Memory B cell (primary cell): ENCODE measurements at places on chromosomes 6 and 20.

DNA sequence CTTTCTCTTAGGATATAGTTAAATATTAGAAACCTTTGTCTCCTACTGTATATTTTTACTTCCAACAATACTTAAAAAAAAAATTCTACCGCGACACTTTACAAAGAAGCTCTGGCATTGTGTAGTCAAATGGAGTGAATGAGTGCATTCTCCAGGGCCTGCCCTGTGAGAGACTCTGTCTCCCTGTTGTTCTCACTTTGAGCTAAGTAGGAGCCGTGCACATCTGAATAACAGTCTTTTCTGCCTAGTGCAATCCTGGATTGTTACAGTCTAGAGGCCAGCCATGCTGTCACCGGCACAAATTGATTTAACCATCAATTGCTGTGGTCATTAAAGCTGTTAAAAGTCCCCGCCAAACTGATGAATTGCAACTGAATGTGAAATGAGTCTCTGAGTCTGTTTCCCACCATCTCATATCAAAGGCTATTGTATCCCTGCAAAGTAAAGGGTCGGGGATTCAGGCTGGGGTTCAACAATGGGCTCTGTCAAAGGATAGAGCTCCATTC is 156.0 kb downstream of the RFPL4B start:
- no peak for DNase-seq

DNA sequence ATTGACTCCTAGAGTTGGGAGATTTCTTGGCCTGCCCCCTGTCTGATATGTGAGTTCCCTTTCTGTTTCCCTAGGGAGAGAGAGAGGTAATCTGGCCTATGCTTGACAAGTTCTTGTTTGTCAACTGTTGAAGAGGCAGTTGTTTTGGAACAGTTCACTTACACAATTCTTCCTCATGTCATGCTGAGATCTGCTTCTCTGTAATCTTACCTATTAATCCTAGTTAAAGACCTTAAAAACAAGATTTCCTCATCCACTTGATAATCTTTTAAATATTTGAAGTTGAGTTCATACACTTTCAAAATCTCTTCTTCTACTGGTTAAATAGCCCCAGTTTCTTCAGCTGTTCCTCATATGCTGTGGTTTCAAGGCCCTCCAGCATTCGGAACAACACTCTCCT is 89.9 kb downstream of the FIG4 start:
- no peak for DNase-seq

GRCh38 chr6:108644252-108644651 is 83.5 kb downstream of the FOXO3 start:
- no peak for DNase-seq

DNA sequence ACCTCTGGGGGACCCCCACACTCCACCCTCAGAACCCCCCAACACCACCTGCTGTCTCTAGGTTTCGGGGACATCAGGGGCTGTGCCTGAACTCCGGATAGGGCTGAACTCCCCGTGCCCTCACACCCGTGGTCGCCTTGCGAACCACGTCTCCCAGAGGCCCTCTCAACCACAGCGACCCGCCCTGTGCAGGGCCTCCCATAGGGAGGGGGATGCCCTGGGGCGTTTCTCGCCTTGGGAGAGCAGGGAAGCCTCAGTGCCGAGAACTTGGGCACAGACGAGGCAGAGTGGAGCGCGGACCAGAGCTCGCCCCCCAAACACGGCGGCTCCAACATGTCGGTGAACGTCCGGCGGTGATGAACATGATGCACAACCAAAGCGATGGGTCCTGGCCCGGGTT is 6.8 kb downstream of the FRMD1 start:
- no peak for DNase-seq

- DNase-seq, result no peak
These were observed 47.2 kb downstream of the PLAGL2 start for GRCh38 chr20:32160341-32160740.

DNA sequence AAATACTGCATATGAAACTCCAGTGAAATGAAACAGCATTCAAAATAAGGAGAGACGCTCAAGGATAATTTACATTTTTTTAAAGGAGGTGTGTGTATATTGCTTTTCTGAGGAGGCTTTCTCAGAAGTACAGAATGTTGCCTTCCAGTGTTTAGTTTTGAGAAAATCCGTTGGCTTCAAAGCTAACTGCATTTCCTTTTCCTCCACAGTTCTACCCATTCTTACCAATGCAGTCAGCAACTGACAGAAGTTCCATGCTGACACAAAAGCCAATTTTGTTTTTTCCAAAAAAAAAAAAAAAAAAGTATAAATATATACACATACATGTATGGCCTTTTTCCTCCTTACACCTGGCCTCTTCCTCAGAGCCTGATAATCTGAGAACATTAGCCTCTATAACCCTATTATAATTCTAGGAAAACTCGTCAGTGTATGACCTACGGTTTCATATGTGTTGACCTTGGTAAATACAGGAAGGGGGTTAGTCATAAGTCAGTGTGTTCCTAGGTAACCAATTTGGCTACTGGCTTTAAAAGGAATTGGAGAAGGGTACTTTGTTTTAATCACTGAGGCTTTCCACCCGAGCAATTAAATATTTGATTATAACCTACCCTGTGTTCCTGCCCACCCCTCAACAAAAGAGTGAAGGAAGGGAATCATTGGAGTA is 24.2 kb downstream of the MGME1 start:
- no peak for DNase-seq

DNA sequence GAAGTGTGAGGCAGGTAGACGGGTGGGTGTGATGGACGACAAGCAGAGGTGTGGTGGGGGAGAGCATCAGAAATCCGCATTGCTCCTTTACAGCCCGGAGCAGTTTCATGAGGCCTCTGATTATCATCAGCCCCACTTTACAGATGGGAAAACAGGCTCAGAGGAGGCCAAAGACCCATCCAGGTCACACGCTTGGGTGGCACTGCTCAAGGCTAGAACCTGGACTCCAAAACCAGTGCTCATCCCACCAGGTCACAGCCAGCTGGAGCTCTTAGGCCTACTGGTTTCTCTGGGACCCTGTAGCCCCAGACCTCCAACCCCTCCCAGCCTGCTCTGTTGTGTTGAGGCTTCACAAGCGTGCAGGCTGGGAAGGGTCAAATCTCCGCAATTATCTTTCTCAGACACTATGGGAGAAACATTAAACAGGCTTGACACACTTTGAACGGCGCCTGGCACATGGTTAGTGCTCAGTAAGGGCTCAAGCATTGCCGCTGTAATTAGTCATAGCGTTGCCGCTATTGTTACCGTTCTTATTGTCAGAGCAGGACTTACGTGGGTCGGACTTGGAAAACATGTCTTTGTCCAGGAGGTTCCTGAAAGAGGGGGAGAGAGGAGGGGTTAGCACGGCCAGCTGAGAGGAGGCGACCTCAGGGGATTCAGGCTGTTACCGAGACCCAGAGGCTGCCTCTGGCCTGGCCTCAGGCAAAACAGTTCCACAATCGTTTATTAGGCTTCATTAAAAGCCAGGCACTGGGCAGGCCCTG is 16.6 kb downstream of the CPNE5 start:
- DNase-seq, result no peak

GRCh38 chr20:50491926-50492634 is 18.1 kb upstream of the PTPN1 start:
- DNase-seq, result no peak

DNA sequence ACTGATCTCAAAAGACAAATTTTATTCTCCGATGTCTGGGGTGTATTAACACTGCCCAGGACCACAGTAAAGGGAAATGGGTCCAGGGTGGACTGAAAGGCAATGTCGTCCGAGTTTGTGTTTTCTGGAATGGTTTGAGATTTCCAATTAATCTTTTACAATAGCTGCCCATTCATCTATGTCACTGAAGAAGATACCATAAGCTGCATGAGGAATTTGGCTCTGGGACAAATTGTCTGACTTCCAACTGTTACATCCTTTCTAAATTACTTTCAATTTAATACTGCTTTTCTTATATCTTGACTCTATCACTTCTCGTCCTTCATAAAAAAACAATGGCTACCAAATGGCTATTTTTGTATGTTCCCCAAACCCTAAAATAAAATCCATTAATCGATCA is 130.7 kb upstream of the KCNK16 start:
- no peak for DNase-seq

DNA sequence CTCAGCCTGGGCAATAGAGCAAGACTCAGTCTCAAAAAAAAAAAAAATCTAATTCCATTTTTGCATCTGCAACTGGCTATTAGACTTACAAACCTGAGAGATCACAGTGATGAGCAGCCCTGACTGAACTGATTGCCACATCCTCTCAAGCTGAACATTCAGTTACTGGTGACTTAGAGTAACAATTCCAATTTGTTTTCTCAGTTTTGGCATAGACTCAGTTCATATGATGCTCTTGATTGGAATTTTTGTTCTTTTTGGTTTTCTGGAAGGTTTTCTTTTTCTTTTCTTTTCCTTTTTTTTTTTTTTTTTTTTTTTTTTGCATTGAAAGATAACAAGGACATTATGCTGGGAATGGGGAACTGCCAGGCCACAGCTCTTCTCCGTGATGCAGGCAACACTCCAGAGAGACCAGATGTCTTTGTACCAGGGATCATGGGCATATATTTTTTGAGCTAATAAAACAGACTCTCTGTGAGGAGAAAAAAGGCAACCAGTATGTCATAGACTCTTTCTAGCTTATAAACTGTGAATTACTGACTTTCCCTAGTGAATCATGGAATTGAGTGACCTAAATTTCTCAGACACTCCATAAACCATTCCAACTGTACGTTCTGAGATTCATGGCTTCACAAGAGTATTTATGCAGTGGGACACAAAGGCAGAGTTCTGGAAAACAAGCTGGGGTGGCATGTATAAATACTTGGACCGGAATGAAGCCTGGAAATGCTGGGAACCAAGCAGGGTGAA is 86.0 kb upstream of the SLC2A12 start:
- no peak for DNase-seq

GRCh38 chr20:2010533-2010932 is 16.7 kb upstream of the PDYN start:
- no peak for DNase-seq

DNA sequence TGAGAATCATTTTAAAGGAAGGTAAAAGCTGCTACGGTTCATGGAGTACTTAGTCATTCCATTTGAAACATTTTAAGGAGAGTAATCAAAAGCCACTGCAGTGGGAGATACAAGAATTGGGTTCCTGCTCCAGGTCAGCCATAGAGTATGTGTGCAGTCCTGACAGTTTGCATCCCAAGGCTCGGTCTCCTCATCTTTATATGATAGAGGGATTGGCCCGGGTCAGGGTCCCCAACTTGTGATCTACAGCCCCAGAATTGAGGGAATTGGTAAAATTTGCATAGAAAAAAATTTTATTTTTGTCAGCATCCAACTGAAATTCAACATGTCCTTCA is 147.4 kb upstream of the PRND start:
- DNase-seq, result no peak

GRCh38 chr6:760982-761955 is 68.3 kb upstream of the EXOC2 start:
- no peak for DNase-seq

- no peak for DNase-seq
These were observed 236.0 kb upstream of the SGK1 start for GRCh38 chr6:134553936-134554335.

DNA sequence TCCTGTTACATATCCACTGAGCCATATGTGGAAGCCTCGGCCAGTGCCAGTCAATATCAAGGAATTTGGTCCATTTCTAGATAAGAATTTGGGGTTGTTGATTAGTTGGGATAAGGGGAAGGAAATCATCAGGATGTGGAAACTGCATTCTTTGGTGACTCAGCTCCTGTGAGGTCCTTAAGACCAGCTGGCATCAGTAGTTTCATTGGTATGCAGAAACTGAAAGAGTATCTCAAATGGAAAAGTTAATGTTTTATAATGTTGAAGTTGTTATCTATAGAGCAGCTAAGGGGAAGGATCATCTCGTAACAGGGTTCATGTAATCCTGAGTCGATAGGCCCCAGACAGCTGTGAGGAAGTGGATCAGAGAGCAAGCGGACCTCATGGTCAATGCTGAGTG is 87.9 kb upstream of the PRND start:
- DNase-seq, result no peak

DNA sequence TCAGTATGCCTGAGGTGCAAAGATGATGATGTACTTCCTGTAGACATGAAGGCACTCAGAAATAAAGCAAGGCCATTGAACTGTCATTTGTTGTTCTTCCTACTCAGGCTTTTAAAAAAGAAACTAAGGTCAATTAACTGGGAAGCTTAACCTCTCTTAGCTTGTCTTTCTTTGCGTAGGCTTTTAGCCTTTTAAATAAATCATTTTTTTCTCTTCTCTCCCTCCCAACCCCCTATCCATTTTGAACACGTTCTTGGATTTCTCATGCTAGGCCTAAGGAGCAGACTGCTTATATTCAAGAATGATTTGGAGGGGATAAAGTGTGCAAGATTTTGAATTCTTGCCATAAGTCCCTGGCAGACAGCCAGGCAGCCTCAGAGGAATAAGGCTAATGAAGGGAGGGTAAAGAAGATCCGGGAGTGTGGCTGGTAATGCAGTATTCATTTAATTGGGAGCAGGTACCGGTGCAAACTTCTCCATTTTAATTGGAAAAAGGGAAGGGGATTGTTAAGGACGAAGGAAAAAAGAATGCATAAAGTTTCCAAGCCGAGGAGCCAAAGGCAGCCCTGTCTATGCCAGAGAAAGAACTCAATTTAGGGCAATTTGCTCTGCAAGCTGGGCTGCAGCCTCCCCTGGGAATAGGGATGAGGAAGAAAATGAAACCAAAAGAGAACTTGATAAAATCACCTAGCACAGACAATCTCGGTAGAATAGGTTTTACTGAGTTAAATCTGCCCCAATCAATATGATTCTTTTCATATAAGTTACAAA is 343.8 kb upstream of the MMS22L start:
- DNase-seq, result no peak

DNA sequence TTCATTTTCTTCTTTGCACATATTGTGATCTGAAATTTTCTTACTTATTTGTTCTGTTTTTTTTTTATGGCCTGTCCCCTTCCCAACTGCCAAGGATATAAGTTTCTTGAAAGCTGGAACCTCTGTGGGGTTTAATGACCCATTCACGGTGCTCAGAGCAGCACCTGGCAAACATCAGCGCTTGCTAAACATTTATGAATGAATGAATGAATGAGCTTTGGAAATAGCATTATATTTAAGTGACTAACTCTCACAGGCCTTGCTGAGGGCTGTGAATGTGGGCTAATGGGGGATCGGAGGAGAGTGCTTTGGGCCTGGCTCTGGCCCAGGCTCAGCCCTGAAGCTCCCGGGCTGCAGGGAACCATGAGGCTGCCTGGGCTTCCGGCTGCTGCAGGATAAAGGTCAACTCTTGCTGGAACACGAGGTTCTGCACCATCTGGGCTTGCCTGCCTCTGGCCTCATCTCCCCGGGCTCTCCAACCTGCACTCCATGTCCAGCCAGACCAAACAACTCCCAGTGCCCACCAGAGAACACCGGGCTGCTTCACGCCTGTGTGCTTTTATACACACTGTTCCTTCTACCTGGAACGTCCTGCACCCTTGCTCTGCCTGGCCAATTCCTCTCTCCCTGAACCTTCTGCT is 14.6 kb upstream of the ARMC12 start:
- no peak for DNase-seq

DNA sequence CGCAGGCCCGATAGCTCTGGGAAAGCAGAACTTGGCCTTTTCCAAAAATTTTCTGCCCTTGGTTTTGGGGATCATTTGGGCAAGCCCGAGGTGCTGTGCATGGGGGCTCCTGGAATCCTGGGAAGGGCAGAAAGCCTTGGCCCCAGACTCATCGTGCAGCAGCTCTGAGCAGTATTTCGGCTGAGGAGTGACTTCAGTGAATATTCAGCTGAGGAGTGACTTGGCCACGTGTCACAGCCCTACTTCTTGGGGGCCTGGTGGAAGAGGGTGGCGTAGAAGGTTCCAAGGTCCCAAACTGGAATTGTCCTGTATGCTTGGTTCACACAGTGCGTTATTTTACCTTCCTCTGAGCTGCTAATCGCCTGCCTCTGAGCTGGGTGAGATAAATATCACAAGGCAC is 1.1 kb upstream of the BMP2 start:
- DNase-seq, result no peak
